HuH-7.5 (cell line): ENCODE measurements at places on chromosomes 11 and 22.

DNA sequence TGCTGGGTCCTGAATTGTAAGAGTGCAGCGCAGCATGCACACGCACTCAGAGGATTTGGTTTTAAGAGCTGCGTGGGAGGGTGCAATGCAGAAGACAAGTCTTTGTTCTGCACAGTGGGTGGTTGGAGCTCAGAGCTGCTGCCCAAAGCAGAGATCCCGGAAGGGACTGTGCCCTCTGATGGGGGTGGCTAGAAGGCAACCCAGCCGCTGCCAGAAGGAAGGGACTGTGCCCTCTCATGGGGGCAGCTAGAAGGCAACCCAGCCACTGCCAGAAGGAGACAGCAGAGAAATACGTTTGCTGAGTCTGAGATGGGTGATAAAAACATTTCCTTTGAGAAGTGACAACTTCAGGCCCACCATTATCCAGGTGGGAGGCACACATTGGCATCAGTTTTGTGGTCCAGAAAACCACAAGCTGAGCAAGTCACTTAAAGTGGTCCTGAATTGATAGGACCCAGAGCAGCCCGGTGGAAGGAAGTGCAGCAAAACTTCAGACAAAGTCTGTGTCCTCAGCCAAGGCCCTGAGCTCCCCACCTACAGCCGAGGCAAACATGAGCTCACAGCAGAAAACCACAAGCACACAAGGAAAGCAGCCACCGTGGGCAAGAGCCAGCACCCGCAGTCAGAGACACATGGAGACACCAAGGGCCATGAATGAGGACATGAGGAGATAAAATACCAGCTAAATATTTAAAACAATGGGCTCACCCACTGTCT, 4.3 kb downstream of the KRTAP5-6 start:
- DNase-seq, result no peak

DNA sequence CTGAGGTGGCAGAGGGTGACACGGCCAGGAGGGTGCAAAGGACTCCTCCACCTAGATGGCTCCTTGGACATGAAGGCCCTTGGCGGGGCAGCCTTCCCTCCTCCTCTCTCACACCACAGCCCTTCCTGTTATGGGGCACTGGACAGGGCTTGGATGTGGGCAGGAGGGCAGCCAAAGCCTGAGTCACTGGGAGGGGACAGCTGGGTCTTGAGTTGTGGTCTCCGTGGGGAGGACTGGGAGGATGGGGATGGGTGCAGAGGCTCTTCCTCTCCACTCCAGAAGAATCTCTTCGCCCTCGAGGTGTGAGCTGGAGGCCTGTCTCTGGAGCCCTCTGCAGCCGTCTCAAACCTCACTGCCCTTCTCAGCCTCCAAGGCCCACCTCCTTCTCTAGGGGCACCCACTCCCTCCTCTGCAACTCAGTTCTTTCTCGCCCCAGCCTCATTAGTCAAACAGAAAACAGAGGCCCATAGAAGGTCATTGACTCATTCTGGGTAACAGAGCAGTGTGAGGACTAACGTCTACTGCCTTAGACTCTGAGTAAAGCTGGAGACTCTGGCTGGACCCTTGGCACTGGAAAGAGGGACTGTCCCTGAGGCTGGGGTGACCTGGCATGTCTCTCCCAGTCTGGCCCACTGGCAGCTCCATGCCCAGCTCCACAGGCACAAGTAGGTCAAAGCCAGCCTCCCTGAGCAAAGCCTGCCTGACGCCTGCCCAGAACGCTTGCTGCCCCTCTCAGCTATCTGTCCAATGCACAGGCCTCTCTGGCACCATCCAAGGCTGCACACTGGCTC, 47.5 kb upstream of the CDON start:
- no peak for DNase-seq

DNA sequence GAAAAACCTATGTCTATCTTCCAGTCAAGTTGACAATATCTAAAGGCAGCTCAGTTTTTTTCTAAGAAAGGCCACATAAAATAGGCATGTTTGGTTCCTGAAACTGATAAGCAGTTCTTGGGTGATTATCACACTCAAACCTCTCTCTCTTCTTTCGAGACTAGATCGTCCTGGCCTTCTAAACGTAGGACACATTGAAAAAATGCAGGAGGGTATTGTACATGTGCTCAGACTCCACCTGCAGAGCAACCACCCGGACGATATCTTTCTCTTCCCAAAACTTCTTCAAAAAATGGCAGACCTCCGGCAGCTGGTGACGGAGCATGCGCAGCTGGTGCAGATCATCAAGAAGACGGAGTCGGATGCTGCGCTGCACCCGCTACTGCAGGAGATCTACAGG, 15.1 kb downstream of the CDPF1 start:
- no peak for DNase-seq

DNA sequence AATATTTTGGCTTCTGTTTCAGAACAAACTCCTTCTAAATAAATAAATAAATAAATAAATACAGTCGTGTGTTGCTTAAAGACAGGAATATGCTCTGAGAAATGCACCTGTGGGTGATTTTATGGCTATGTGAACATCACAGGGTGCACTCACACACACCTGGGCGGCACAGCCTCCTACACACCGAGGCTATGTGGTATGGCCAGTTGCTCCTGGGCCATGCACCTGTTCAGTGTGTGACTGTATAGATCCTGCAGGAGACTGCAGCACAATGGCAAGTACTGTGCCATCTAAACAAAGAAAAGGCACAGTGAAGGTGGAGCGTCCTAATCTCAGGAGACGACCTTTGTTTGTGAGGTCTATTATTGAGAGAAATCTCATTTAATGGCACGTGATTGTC, 1281.1 kb downstream of the TBC1D22A start:
- DNase-seq, result no peak

- DNase-seq, result no peak
Measured at GRCh38 chr22:20439556-20439927, 1.9 kb upstream of the SCARF2 start.

DNA sequence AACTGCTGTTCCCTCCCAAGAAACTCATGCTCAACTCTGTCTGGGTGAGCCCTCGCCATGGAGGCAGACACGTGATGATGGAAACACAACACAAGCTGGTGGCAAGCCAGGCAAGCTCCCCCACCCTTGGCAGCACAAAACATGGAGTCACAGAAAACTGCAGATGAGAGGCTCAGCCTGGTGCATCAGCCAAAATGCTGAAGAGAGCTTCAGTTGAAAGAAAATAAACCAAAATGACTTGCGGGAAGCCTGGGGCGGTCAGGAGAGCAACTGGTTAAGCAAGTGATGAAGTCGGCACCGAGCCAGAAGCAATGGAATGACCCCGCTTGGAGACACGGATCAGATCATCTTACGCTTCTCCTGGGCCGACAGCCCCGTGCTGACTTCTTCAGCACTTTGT, 68.3 kb downstream of the C11orf58 start:
- no peak for DNase-seq

DNA sequence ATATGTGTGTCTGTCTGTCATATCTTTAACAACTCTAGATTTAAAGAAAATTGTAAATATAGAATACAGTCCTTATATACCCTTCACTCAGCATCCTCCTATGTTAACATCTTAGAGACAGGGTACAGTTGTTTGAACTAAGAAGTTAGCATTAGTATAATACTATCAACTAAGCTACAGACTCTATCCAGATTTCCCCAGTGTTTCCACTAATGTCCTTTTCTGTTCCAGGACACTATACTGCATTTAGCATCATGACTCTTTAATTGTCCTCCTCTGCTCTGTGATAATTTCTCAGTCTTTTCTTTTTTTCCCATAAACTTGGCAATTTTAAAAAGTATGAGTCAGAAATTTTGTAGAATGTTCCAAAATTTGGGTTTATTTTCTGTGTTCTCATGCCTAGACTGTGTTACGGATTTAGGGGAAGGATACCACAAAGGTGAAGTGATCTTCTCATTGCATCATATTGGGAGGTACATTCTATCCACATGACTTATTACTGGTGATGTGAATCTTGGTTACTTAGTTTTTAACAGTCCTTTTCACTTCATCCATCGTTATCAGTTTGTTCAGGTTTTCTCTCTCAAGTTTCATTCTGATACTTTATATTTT, 168.4 kb downstream of the SBF2 start:
- DNase-seq, result no peak

GRCh38 chr11:61162092-61162941, 1.1 kb upstream of the VPS37C start:
- peak; percentile 64 for DNase-seq
